ENCODE measurements at places on chromosomes 11 and 22. TPM values are rescaled to one million over a fixed set of nuclear protein-coding genes. Genes with fewer than 3 reads are reported as not detected.
A peak's percentile ranks its signal among the peaks of the same experiment; 100 is the strongest.

DNA sequence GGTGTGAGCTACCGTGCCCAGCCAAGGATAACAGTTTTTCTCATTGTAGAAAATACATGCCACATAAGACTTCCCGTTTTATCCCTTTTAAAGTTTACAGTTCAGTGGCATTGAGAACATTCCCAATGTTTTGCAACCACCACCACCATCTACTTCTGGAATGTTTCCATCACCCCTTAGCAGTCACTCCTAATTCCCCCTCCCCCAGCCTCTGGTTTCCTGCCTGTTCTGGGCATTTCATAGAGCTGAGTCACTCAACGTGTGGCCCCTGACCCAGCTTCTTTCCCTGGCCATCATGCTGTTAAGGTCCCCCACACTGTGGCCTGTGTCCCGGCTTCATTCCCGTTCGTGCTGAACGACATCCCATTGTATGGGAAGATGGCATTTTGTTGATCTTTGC lies 30.7 kb downstream of the FGF4 start:
- DNase-seq = peak; percentile 85

DNA sequence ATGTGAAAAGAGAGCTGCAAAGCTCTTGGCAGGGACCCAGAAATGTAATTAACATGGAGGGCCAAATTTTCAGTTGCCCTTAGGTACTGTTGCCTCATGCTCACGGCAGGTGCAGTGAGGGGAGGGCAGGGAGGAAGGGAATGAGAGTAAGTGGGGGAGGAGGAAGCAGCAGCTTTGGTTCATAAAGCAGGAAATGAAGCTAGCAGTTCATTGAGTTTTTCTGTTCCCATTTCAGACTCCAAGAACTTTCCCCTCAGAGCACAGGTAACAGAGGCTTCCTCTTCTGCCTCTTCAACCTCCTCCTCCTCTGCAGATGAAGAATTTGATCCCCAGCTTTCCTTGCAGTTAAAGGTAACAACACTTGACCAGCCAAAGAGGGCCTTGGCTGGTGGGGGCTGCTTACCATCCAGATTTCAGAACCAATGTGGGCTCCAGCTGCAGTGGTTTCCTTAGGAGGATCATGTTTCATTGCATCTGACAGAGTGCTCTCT lies 57.9 kb upstream of the PARVA start:
- DNase-seq = no peak

DNA sequence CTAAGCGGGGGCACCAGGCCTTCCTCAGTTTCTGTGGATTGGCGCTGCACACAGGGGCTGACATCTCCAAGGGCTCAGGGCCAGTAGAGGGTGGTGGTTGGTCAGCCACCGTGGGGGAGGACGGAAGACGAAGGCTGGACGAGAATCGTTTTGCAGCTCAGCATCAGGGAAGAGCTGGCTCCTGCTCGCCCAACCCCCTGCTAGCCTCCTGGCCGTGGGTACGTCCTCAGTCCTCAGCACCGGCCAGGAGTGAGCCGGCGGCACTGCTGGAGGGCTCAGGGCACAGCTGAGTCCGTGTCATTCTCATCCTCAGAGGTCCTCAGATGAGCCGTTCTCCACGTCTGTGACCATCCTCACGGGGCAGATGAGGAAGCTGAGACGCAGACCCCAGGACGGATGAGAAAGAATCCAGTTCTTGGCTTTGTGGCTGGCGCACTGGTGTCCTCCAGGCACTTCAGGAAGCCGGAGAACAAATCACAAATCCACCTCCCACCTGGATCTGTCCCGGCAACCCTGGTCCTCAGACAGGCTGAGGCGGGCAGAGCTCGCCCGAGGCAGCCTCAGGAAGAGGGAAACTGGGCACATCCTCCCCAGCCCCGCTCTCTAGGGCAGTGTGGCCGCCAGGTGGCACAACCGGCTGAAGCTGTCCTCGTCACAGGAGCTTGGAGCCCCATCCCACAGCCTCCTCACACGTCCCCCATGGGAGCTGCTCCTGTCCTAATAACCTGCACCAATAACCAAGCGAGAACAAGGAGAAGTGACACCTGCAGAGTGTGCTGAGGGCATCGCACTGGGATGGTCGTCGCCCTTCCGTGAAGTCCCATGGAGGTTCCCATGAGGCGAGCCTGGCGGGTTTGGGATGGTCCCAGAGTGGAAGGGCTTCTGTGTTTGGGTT lies 393.7 kb downstream of the BRD1 start:
- peak; percentile 72 for DNase-seq

- DNase-seq = no peak
Observed at GRCh38 chr11:32388871-32389770, 46.2 kb downstream of the WT1 start.

DNA sequence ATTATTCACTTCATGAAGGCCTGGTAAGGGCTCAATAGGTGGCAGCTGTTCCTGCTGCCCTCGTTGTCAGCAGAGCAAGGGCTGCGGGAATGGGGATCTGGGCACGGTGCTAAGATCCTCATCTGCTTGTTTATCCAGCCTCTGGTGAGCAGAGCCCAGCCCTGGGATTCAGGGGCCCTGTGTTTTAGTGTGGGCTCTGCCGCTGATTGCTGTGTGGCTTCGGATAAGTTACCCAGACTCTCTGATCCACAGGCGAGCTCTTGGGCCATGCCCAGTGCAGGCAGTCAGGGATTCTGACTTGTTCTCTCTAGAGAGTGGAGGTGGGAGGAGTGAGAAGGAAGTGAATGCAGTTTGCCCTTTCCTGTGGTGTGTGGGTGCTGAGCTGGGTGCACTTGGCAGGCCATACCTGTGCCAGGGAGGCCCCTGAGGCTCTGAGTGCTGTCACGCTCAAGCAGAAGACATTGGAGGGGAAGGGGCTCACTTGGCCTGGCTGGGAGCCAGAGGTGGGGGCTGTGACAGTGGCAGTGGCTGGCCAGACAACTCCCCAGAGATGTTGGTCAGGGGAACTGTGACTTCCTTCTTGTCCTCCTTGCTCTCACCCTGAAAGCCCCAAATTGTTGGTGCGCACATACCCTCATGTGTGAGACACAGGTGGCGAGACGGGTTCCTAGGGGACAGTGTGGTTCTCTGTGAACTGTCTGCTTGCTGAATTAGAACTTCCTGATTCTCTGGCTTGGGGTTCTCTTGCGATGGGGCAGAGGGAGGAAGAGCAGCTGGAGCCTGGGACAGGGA lies 43.7 kb downstream of the CD82 start:
- DNase-seq = peak; percentile 29

GRCh38 chr11:113168354-113169342 lies 145.7 kb upstream of the TTC12 start:
- no peak for DNase-seq

DNA sequence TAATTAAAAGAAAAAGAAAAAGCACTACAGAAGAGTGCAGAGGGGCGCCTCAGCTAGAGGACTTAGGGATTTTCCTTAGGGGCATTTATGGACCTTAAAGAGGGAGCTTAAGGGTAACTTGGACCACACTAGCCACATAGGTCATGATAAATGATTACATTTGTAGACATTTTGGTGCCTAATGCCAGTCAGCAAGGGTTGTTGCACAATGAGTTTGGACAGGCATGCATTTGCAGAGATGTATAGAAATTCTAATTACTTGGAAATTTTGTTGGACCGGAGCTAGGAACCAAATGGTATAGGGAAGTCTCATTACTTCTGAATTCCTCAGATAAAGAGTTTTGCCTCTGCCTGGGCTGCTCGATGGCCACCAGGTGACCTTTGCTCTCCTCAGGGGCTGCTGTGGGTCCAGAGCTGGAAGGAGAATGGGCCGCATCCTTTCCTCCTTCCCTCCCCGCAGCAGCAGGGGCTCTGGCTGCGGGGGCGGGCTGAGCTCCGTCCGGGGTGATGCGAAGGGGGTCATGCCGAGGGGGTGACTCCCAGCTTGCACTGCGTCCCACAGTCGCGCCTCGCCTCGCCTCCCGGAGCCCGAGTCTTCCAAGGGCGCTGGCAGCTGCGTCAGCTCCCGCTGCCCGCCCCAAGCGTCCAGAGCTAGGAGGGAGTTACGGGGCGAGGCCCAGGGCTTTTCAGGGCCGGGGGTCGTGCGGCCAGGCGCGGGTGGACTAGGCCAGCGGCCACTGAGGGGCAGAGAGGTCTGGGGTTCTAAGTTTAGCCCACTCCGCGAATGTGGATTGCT lies 20.3 kb upstream of the MALAT1 start:
- DNase-seq = peak; percentile 66

- DNase-seq = peak; percentile 41
Observed at GRCh38 chr22:29314537-29315285, 786 bp downstream of the RASL10A start.

GRCh38 chr11:46588915-46589314 lies 4.9 kb downstream of the AMBRA1 start:
- no peak for DNase-seq

GRCh38 chr11:81570669-81571068 lies 1163.0 kb downstream of the FAM181B start:
- DNase-seq = no peak

DNA sequence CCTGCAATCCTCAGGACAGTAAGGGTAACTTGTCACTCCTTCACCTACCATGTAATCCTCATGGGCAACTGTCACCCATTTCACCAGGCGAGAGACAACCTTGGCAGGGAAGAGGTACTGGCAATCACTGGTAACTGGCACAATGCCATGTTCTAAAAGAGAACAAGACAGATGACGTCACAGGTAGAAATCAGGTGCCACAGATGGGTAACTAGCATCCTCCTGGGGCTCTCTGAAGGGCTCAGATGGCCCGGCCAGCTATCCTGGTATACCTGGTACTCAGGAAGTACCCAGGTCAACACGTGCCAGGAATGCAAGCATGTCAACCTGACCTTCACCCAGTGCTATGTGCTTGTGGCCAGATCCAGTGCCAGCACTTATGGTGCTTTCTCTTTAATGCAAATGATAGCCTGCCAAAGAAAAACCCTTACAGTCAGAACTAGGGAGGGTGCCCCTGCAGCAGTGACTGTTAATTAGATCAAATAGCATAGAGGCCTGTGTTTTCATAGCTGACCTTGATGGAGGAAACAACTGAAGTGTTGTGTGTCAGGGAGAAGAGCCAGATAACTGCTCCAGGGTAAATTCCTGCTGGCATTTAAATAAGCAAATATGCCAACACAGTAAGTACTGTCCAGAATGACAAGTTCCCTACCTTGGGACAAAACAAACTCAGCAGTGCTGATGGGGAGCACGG lies 36.2 kb downstream of the THOC5 start:
- no peak for DNase-seq

DNA sequence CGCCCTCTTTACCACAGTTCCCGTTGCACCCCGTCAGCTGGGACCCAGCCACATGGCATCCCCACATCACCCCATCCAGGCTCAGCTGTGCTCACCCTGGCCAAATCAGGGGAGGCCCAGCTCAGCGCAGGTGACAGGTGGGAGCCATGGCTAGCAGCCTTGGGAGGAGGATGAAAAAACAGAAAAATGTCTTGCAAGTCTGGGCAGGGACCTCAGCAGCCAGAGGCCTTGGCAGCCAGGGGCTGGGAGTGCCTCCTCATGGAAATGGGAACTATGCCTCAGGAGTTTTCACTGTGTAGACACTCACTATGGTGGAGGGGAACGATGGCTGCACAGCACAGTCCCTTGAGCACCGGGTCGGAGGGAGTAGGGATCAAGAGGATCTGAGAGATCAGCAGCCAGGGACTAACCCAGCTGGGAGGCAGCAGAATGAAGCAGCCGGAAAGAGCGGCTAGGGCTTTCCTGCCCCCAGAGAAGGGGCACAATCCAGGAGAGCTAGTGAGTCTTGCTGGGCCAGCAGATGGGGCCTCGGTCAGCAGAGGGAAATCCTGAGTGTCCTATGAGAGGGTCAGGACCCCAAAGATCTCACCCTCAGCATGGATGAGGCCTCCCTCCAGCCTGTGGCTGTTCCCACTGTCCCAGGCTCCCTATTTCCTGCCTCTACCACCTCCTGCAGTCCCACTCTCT lies 6.2 kb upstream of the FTH1 start:
- no peak for DNase-seq

- no peak for DNase-seq
Observed at GRCh38 chr22:43154887-43155536, 3.7 kb downstream of the TSPO start.

GRCh38 chr11:11108026-11108425 lies 245.0 kb downstream of the CSNK2A3 start:
- DNase-seq = no peak

GRCh38 chr11:108198833-108199232 lies 23.6 kb downstream of the NPAT start:
- DNase-seq = no peak

DNA sequence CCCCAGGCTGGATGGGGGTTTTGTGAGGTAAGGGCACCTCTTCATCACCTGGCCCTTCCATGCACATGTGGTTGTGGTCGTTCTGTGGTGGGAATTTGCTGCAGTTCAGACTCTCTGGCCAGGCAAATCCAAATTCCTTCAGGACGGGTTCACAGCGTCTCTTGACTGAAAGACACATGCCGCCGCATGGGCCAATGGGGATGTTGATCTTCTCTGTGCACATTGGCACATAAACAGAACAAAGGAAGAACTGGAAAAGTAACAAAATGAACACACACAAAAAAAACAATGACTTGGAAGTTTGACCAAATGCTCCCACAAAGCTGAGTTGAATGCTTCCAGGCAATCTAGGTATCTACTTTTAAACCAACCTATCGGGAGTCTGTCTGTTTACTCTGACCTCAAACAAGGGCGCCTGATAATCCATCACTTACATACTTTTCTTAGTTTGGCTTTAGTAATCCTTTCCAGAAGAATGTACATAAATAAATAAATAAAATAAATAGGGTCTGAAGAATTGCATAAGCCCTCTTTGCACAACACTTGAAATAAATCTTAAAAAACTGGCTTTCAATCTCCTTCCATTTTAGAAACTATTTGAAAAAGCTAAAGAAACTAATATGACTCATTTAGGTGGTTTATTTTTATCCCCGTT lies 2.8 kb downstream of the FZD4 start:
- DNase-seq = no peak

PTPRJ gene
- total RNA-seq = 17.0 TPM

OR56A1 gene
- total RNA-seq = under 0.01 TPM

UPK3A gene
- not detected for total RNA-seq

PLAAT3 gene
- total RNA-seq = 30.3 TPM

GPR83 gene
- not detected for total RNA-seq

RHOD gene
- total RNA-seq = not detected

IL10RA gene
- 0.09 TPM for total RNA-seq

ACTN3 gene
- not detected for total RNA-seq

USH1C gene
- total RNA-seq = not detected

ALX4 gene
- total RNA-seq = 0.39 TPM

FXYD2 gene
- total RNA-seq = not detected

Measured in Daoy (cell line).